T47D (cell line): ENCODE measurements at places on chromosomes 12 and 14.

DNA sequence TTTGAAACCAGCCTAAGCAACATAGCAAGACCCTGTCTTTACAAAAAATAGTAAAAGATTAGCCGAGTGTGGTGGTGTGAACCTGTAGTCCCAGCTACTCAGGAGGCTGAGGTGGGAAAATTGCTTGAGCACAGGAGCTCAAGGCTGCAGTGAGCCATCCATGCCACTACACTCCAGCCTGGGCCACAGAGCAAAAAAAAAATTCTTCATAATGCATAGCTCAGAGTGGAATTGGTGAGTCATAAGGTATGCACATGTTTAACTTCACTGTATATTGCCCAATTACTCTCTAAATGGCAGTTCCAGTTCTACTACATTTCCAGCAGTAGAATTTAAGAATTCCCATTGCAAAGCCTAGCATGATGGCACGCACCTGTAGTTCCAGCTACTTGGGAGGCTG, 26.8 kb upstream of the CLIP1 start:
- DNase-seq = peak; percentile 95

GRCh38 chr14:100902295-100903133, 1.0 kb downstream of the RTL1 start:
- DNase-seq = peak; percentile 48

GRCh38 chr14:69997849-69998248, 118.6 kb downstream of the SMOC1 start:
- peak; percentile 78 for DNase-seq

- no peak for DNase-seq
These were observed 10.4 kb upstream of the ENDOU start for GRCh38 chr12:47735649-47736048.

DNA sequence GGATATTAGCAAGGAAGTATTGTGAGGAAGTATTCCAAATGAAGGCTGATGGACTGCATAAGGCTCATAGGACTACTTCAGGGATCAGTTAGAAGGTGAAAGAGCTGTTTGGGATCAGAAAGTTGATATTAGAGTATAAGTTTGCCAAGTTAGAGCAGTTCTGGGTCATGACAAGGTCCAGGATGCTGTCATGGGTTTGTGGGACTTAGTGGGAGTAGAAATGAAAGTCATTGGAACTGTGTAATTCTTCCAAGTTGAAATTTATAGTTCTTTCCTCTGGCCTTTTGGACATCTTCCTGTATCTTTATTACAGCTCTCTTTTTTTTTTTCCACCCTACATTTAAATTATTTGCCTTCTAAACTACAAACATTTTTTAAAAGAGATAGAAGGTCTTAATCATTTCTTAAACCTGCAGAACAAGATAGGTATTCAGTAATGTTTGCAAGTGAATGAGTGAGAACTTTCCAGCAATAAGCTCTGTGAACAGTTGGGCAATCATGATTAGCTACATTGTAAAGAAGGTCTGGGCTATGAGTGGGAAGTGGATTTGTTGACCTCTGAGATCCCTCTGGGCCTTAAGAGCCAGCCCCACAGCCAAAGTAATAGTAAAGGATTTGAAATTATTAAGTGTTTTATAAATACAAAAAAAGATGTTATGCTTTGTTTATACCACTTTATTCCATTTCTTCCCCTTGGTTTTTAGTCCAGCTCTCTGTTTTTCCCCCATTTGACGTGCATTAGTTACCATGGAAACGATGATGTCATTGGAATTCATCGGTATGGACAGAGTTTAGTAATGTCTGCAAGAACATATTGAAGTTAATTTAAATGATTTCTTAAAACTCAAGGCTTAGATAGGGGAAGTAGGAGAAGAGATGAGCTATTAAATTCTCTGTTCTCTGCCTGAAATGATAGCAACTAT, 247.9 kb upstream of the ARHGAP5 start:
- DNase-seq = no peak

DNA sequence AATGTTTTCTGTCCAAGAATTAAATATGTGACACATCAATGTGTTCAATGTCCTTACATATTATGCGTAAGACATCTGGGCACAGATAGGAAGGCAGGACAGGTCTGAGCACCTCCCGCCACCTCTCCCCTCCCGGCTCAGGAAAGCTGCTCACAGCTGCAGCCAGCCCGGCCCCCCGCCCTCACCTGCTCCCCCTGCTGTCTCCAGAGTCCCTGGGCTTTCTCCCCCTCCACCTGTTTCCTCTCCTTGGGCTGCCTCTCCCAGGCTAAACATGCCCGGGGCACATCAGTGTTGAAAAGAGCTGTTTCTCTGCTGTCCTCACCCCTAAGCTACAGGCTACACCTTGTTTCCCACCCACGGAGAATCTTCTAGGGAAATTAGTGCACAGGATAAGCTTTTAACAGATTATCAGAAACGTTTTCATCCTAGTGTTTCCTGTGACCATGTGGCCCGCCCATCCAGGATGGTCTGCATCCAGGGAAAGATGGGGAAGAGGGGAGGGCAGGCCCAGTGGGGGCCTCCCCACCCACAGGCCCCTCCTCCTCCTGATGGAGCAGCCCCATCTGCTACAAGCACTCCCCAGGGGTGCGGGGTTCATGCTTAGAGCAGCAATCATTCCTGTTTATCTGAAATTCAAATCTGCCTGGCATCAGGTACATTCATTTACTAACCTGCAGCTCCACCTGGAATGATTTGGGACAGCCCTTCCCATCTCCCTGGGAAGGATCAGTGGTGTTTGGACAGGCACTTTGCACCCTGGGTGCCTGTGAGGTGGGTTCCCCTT, 273.8 kb upstream of the SFSWAP start:
- no peak for DNase-seq

DNA sequence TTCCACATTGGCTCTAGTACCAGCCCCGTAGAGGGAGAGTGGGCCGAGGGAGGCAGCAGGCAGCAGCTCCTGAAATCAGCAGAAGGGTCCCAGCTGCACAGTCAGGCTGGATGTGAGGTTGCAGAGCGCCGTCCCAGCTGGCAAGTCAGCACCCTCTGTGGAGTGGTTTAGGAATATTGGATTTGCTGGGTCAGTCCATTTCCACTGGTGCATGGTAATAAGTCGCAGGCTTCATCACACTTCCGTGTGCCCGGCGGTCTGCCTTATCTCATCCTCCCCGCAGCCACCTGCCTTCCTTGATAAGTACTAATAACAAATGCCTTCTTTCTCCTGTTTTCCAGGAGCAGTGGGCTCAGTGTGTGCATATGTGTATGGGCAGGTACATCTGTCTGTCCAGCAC, 112.9 kb downstream of the TSPAN9 start:
- no peak for DNase-seq

DNA sequence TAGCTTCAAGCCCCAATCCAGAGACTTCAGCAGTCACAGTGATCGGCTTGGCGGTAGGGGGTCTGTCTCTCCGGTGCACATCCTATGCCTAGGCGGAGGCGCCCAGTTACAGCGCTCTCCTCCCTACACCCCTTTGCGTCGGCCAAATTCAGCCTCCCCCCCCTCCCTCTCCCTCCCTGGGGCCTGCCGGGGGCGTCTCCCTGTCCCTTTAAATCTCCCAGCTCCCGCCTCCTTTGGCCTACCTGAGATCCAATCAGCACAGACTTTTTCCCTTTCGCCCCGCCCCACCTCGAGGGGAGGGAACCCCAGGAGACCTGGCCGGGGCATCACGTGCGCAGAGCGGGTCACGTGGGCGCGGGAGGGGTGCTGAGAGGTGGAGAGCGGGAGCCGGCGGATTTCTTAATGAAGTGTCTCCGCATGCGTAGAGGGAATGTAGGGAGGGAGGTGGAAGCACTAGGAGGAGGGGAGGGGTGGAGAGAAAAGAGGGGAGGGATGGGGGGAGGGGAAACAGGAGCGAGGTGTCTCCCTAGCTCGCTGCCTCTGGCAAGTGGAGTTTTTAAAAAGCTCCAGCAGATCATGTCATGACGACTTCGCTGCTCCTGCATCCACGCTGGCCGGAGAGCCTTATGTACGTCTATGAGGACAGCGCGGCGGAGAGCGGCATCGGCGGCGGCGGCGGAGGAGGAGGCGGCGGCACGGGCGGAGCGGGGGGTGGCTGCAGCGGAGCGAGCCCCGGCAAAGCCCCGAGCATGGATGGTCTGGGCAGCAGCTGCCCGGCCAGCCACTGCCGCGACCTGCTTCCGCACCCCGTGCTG, at the start of gene HOXC13:
TSS of gene HOXC13 (plus strand) at position 506 of the 815 bp plus-strand sequence. CDS start at position 582, 76 bp downstream.
- peak; percentile 98 for DNase-seq

- DNase-seq = peak; percentile 92
These were observed at the start of gene FBXL14 for GRCh38 chr12:1594261-1595025. Gene FBXL14, minus strand, starts transcription at chr12:1594581. Its CDS starts 515 bp downstream, at chr12:1594066.

DNA sequence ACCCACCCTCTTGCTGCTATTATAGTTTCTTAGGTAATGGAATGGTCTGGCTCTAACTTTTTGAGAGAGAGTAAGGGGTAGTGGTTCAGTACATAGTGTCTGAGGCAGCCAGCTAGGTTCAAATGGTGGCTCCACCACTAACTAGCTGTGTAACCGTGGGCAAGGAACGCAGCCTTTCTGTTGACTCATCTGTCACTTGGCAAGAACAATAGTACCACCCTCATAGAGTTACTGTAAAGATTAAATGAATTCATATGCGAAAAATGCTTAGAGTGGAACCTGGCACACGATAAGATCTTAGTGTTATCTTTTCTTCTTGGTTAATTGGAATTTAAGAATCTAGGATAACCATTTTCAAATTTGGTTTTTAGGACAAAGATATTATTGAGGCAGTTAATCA, 14.0 kb downstream of the CCDC62 start:
- no peak for DNase-seq

DNA sequence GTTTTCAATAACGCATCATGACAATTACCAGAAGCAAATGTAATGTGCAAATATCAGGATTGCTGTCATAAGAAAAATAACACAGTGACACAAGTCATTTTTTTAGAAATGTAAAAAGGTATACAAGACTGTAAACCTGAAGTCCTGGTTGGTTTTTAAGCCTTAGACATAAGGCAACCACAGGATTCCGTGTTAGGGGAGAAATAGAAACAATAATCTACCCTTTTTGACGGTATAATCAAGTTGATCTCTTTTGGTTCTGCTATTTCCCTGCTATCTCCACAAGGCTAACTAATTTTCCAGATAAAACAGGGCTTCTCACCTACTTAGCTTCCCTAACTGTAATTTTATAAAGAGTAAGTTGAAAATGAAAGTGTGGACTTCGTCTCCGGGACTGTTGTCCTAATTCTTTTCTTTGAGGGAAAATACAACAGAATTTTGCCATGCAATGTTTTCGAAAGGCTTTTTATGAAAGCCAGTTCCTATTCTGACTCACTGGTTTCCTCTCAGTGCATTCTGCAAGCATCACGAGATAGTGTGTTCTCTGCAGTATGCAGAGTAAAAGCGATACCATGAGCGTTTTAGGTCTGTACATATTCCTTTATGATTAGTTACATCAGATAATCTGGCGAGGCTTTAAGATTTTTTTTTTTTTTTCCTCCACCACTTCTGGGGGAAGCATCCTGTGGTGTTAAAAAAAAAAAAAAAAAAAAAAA, 10.6 kb downstream of the MYO1H start:
- no peak for DNase-seq

GRCh38 chr12:88334271-88334670, 192.2 kb downstream of the TMTC3 start:
- DNase-seq = no peak

GRCh38 chr12:96136725-96137378, 57.3 kb upstream of the ELK3 start:
- peak; percentile 46 for DNase-seq

DNA sequence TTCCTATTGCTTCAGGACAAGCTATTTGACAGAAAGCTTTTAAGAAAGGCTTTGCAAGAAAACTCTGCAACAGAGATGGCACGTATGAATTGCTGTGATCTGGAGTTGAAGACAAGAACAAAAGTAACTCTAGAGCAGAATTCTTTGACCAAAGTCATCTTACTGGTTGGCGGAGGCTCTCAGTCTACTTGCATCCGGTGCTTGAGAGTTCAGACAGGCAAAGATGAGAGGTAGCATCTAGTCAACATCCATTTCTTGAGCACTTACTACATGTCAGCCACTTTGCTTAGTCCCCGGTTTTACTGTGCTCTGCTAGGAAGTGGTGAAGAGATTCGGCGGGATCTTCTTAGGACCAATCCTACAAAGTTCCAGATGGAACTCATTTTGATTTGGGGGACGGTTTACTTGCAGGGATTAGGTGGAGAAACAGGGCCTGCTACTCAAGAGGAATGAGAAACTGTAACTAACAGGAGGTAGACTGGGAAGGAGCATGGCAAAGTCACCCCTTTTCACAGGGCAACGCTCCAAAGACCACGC, 404 bp upstream of the CCDC91 start:
- no peak for DNase-seq

DNA sequence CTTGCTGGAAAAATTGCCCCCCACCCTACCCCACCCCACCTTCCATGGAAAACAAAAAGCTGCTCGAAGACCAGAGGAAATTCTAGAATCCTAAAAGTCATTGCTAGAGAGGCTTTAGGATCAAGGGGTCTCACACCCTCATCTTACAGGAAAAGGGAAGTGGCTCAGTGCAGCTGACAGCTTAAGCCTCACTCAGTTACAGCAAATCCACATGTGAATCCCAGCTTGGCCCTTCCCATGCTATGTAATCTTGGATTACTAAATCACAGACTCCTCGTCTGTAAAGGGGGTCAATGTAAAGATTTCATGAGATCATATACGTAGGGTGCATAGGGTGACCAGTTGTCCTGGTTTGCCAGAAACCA, 25.9 kb downstream of the CMKLR1 start:
- DNase-seq = no peak

GRCh38 chr14:97217111-97217885, 420.1 kb downstream of the VRK1 start:
- no peak for DNase-seq
